ENCODE measurements at places on chromosomes 5 and 9.

GRCh38 chr5:92380069-92380770 lies 997.1 kb upstream of the ARRDC3 start:
- no peak for DNase-seq

DNA sequence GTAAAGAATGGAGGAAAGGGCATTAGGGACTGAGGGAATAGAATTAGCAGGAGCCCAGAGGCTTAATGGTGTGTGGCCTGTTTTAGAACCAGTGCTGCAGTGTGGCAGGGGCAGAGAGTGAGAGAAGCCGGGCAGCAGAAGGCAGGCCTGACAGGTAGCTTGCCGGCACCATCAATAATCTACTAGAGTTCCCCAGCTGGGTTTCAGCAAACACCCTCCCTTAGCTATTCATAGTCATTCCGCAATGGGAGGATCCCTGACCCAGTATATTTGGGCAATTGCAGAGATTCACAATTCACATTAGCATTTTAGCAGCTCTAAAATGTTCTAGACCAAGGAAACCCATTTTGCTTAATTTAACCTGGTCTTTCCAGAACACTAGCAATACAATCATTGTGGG lies 227.8 kb downstream of the ARRDC3 start:
- DNase-seq: no peak

DNA sequence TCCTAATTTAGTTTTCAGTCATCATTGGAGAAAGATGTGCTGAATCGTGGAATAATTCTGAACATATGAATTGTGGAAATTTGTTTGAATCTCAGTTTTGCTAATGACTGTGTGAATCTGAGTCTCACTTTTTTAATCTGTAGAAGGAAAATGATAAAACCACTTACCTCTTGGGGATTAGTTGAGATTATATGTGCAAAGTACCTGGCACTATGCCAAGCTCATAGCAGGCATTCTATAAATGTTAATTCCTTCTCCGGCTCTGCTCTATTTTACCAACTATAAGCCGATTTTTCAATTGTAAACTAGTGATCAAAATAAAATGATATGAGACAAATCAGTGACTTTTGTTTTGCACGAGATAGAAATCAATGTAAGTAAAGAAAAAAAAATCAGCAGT lies 290.8 kb downstream of the TRPM3 start:
- DNase-seq: no peak

GRCh38 chr9:109499631-109500410 lies 1.7 kb upstream of the PTPN3 start:
- no peak for DNase-seq

GRCh38 chr5:94623877-94624276 lies 5.4 kb downstream of the SLF1 start:
- DNase-seq: no peak

DNA sequence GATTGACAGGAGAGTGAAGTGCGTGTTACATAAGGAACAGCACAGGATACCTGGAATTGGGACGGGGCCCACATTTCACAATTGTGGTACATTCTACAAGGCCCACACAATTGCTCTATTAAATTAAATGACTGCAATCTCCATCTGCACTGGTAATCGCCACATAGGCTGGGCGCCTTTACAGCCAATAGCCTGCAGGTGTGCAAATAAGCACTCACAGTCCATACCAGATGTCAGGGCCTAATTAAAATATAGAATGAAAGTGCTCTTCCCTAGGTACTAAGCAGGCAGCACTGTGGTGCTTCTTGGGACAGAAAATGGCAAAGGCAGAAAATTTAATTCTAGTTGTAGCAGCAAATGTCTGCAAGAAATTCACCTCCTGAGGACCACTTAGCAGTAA lies 82.7 kb downstream of the ATP10B start:
- DNase-seq: no peak

DNA sequence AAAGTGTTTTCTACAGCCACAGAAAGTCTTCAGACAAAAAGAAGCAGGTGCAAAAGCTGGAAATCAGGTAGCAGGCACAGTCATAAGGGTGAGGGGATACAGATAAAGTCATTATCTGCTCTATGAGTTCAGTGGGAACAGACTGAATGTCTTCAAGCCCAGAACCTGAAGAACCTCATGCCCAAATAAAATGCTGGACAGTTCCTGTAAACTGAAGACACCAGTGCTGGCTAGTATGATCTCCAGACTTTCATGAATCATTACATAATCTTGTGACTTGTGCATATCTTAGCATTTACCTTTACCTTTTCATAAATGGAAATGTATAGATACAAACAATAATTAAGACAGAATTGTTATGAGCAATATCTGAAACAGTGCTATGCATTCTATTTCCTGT lies 728.7 kb downstream of the DNAH5 start:
- no peak for DNase-seq

Data from cortex of kidney (tissue), 1 donor.